Activated naive CD4-positive, alpha-beta T cell treated with anti-CD3 and anti-CD28 coated beads, Interleukin-2, amount 50 U/mL, for 72 hours (primary cell): ENCODE measurements at places on chromosomes 5 and 9. TPM values are rescaled to one million over a fixed set of nuclear protein-coding genes. Genes with fewer than 3 reads are reported as not detected.

PTGS1 gene
- total RNA-seq: 0.54 TPM

DNA sequence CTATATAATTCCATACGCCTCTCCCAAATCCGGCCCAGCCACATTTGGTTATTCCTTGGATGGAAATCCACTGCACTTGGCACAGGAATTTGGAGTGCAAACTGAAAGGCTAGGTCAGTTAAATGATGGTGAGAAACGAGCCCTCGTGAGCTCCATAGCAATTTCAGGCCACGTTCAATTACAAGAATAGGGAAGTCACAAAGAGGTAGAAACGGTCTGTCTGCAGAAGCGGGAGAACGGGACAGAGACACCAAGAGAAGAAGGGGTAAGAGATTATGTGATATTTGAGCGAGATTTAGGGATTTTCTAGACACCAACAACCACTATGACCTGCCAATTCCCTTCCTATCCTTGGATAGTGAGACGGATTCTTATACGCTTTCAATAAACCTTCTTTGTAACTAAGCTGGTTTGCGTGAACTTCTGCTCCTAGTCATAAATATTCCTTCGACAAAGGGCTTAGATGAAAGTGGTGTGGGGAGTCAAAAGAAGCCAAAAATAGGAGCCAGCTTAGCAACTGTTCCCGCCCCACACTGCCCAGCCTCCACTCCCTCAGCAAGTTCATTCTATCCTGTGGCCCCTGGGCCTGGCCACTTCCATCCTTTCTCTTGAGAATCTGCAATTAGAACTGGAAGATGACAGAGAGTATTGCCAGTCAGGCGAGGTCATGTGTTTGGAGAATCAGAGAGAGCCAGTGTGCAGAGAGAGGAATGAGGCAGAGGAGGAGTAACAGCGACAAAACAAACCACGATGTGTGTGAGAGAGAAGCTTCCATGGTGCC is 118.4 kb downstream of the ZNF608 start:
- DNase-seq: no peak

DNA sequence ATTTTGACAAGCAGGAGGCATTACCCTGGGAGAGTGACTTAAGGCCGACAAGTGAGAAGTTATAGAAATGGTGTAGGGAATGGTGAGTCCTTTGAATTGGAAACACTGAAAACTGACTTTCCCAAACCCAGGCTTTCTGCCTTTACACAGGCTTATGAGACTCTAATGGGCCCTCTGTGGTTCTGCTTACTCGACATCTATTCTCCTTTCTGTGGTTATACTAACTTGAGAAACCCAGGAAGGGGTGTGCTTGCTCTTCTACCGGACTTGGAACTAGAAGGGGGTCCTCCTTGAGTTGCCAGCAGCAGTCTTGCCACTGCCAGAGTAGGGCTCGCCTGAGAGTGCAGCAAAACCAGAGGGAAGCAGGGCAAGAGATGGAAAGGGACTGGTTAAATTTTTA is 63.3 kb downstream of the FYB1 start:
- DNase-seq: no peak

GRCh38 chr5:174317256-174317894 is 271.9 kb downstream of the NSG2 start:
- DNase-seq: no peak

DNA sequence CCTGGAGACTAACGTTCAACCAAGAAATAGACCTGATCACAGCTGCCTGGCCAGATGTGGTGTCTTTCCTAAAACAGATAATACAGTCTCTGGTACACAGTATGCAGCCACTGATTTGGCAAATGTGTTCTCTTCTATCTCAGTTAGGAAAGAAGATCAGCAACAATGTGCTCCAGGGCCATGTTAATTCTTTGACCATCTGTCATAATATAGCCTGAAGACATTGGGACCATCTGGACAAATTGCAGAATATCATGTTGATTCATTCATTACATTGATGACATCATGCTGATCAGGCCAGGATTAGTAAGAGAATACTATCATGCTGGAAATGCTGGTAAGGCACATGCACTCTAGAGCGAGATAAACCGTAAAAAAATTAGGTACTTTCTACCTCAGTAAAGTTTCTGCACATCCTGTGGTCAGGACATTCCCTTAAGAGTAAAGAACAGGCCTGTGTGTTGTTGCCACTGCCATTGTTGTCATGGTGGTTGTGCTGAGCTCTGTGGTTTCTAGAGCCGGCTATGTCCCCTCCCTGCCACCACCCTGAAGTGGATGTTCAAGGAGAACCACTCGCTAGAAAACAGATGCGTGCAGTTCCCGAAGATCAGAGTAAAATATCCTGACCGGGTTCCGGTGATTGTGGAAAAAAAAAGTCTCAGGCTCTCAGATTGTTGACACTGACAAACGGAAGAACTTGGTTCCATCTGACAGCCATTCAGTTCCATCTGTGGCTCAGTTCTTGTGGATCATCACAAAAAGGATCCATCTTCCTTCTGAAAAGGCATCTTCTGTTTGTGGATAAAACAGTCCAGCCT is 6.4 kb upstream of the JMY start:
- no peak for DNase-seq

- no peak for DNase-seq
Observed at GRCh38 chr9:4887556-4887955, 94.8 kb downstream of the RCL1 start.

GABRA1 gene
- not detected for total RNA-seq

GRCh38 chr5:128252756-128253155 is 169.2 kb downstream of the SLC12A2 start:
- DNase-seq: no peak

CDC25C gene
- 30.5 TPM for total RNA-seq

GRCh38 chr5:86232246-86232645 is 385.5 kb upstream of the COX7C start:
- DNase-seq: no peak

DNA sequence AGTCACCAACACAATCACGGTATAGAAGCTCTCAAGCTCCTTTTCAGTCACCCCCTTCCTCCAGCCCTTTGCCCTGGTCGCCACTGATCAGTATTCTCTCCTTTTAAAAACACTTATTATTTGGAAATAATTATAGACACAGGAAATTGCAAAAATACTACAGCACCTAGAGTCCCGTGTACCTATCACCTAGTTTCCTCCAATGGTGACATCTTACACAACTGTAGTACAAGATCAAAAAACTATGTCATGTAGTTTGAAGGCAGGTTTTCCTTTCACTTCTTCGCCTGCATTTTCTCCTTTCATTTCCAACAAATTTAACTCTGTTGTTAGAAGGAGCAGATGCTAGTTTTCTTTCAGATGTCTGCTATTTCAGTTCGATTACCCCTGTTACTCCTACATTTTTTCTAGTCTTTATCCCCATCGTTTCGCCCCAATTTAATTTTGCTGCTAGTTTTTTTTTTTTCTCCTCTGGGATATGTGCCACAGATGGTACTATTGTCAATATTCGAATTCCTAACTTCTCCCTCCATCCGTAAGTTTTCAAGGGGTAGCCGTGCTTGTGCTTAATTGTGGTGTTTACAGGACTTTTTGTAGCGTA is 612 bp upstream of the ATG10 start:
- DNase-seq: peak; percentile 9

DNA sequence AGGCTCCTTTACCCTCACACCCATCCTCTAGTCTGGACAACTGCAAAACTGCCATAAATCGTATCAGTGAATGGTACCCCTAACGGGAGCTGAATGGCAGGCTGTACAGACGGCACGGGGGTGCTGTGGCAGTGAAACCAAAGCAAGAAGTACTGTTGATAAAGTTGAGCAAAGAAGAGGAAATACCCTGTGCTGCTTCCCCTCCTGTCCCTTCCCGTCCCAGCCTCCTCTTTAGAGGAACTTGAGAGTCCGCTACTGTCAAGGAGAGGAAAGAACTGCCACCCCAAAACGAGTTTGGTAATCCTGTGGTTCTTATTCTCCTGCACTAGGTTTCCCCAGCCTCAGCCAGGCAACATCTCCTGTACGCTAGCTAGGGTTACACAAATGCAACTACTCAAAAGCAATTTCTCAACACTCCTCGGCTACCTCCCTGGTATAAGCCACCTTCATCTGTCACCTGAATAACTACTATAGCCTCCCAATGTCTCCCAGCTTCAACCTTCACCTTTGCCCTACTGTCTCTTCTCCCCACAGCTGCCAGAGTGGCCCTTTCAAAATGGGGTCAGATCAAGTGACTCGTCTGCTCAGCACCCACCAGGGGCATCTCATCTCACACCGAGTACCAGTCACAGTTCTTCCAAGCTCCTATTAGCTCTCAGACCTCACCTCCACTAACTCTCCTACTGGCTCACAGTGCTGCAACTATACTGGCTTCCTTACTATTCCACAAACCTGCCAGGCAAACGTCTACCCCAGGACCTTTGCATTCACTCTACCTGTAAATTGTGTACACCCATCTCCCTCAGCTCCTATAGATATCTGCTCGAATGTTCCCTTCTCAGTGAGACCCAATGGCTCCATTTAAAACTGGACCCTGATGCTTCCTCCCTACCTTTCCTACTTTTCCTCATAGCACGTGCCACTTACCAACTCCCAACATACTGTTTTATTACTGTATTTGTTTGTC is 4.1 kb downstream of the GLRX start:
- DNase-seq: no peak

- DNase-seq: no peak
Observed at GRCh38 chr9:124307379-124308030, 49.8 kb downstream of the NEK6 start.

SPINK4 gene
- total RNA-seq: not detected

GRCh38 chr5:107223066-107223465 is 447.7 kb downstream of the EFNA5 start:
- no peak for DNase-seq
